ENCODE measurements at places on chromosomes 5 and 9.

- DNase-seq = no peak
Observed at GRCh38 chr9:93126825-93127368, 7.2 kb downstream of the NINJ1 start.

DNA sequence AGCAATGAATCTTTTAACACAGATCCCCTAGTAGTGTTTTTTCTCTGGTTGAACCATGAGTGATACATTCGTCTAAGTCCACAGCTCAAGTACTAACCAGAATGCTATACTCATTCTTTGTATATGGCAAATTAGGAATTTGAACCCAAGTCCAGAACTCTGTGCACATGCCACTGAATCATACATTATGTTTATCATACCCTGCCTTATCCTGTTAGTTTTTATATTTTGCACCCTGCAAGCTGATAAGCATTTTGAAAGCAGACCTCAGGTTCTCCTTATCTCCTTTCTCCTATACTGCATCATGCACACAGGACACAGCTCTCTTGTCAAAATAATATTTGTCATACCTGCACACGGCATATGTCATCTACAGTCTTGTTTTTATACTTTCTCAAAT is 54.6 kb upstream of the ELL2 start:
- DNase-seq = no peak

DNA sequence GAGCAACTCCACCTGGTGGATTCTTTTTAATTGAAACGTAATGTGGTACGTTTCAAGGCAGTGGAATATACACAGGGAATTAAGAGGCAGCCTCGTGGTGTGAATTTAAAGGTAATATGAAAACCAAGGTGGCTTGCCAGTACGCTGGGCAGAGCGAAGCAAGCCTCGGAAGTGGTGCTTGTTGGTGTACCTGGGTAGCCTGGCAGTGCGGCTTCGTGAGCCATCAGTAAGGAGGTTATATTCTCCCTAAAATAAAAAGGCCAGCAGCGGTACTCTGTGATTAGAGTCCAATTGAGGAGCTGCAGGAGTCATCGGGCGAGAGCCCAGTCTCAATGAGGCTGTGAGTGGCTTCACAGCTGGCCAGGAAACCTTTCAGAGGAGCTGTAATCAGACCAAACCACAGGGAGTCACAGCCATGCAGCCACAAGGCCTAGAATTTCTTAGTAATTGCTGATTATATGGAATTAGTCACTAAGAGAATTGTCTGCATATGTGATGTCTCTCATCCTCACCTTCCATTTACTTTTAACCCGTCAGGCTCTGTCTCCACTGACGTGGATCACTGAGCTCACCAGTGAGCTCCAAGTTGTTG is 57.7 kb downstream of the DCP2 start:
- DNase-seq = no peak

DNA sequence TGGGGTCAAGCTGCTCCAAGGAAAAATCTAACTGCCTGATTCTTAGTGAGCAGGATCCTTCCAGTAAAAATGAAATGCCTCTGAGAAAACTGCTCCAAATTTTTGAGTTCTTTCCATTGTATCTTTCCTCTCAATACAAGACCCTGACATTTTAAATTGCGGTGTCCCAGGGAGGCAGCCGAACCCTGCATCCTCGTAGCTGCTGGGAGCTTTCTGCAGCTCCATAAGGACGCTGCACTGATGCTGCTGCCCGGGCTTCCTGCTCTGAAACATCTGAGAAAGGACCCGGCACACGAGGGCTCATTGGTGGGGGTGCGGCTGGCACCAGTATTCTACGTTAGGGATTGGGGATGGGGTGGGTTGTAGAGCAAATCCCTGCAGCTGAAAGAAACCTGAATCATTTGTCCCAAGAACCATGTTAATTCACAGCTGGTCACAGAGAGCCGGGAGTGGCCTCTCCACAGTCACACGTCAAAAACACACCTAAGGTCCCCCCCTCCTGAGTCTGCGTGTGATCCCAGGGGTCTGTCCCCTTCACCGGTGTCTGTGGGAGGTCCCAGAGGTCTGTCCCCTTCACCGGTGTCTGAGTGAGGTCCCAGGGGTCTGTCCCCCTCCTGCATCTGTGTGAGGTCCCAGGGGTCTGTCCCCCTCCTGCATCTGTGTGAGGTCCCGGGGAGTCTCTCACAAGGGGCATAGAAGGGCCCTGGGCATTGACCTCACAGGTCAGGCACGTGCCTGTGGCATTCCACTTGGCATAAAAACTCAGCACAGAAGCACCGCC is 63.4 kb upstream of the ZNF354B start:
- no peak for DNase-seq

GRCh38 chr9:102439583-102439982 is 555.5 kb upstream of the CYLC2 start:
- no peak for DNase-seq

GRCh38 chr5:69309380-69309779 is 23.2 kb downstream of the CCDC125 start:
- no peak for DNase-seq

DNA sequence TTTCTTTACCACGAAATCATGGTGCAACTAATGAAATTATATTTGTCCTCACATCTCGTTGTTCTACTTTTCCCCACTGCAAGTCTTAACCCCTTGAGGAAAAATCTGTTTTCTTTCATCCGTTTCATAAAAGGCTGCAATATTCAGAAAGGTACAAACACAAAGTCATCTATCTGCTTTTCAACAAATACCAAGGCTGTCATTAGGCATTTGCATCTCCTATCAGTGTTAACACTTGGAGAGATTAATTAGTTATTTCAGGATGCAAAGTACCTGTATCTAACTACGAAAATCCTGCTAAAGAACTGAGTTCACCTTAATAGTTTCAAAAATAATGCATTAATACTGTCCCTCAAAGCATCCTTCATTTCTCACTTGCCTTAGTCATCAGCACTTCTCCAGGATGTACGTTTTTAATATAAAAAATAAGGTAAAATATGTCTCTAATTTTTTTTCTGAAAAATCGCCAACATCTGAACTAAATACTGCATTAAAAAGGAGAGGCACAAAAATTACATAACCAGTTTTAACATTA is 1.8 kb downstream of the ARRDC3 start:
- DNase-seq = no peak

GRCh38 chr5:151902215-151902614 is 22.4 kb downstream of the GLRA1 start:
- no peak for DNase-seq

GRCh38 chr5:2453781-2454180 is 297.7 kb downstream of the IRX2 start:
- DNase-seq = no peak

DNA sequence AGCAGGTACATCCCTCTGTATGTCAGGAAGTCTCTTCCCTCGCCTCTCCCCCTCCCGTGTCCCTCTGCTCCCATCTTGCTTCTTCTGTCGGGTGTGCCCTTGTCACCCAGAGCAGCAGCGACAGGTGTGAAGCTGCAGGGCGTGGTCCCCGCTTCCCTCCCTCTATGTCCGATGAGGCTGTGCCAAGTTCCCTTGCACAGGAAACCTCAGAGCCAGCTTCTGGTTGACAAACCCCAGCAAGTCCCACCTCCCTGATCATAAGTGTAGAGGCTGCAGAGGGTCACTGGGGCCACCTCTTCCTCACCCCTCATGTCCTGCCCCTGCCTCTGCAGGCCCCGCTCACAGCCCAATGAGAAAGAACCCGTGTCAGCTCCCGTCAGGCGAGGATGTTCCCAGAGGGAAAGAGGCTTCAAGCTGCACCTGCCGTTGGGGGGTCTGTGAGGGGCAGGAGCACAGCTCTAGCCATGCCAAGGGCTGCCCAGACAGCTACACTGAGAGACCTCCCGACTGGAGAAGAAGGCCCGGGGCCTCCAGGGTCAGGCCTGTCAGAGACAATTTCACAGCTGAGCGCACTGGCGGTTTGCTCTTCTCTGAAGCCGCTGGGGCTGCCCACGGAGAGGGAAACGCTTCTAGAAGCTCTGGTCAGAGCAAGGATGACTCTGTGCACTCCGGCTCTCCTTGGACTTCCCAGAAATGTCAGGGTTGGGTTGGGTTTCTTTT is 73.3 kb downstream of the AK8 start:
- no peak for DNase-seq

- no peak for DNase-seq
Observed at GRCh38 chr9:36221667-36222066, 30.9 kb downstream of the CLTA start.

GRCh38 chr5:149337736-149338135 is 7.6 kb upstream of the GRPEL2 start:
- DNase-seq = no peak

GRCh38 chr5:176639981-176640380 is 7.3 kb upstream of the TSPAN17 start:
- DNase-seq = no peak

DNA sequence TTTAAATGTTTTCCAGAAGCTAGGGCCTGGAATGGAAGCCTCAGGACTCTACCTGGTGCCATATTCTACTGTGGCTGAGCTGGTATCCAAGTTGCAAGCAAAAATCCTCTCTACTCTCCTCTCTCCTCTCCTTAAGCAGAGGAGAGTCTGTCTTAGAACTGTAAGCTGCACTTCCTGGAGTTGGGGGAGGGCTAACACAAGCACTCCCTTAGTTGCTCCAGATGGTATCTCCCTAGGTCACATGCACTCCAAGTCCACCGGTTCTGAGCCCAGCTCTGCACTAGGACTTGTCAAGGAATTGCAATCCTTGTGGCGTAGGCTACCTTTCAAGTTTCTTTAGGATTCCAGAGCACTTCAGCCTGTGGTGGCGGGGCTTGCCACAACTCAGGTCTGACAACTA is 513.9 kb upstream of the RGMB start:
- no peak for DNase-seq

DNA sequence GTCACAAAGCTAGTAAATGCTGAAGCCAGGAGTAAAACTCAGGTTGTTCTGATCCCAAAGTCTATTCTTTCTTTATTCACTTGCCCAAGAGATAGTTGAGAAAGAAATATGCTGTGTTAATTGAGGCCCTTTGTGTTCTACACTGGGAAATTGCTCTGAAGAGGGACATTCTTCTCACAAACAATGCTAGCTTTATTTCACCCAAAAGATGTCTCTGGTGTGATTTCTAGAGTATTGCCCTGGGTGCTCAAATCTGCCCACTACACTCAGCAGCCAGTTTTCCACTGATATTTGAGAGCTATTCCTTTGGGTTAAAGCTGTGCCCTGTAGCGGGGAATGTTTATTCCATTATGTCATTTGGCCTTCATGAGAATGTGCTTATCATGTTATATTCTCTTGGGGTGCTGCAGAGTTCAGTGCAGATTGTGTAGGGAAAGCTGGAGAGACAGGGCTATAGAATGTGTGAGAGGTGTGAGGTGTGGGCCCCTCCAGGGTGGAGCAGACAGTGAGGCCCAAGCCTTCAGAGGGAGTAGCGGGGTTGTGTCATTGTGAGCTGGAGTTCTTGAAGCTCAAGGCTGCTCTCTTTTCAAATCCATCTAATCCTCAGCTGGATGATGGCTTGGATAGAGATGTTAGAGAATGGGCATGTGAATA is 21.0 kb upstream of the C5orf63 start:
- DNase-seq = no peak

DNA sequence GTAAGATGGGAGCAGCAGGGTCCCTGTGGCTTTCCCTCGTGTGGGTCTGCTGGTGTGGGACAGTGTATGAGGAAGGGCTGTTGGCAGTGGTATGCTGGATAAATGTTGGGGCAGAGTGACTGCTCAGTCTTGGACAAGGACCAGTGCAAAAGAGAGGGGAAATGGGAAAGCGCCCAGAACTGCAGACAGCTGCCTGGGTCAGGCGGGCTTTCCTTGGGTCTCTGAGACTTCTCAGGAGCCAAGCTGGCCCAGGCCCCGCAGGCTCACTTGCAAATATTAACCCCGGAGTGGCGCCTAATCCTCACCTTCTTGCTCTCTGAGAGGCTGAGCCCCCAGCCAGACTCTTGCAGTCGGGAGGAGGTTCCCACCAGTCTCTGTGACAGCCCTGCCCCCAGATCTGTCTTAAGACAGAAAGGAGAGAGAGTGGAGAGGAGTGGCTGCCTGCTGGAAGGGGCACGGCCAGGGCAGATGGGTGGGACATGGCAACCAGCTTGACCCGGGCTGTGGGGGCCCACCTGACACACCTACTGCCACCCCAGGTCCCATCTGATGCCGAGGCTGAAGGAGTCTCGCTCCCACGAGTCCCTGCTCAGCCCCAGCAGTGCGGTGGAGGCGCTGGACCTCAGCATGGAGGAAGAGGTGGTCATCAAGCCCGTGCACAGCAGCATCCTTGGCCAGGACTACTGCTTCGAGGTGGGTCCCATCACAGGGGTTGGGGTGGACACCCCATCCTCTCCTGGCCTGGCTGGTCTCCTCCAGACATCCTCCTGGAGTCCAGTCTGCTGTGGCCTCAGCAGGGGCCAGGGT is 105.2 kb downstream of the DAB2IP start:
- DNase-seq = no peak

GRCh38 chr9:3360245-3360644 is 165.6 kb downstream of the RFX3 start:
- DNase-seq = no peak

DNA sequence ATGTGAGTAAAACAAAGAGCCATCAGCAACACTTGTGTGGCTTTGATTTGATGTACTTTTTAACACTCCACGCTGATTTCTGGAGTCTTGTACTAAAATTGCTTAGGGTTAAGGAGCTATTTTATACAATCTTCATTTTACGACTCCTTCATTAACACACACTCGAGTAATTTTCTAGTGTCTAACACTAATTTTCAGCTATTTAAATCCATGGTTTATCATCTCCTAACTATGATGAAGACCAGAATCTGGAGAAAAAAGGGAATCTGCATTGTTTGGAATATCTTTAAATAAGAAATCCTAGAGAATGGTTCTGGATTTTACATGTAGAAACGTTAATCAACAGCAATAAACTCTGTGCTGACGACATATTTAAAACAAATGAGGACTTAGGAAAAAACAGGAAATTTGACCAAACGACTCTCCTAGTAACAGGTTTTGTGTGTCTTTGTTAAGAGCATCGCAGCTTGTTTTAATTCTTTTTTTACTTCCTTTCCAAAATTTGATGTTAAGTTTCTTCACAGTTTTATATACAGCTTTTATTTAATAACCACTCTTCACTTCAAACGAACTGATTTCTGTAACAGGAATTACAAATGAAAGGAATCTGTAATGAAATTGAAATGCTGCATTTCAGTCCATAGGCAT is 138.5 kb downstream of the AOPEP start:
- no peak for DNase-seq

DNA sequence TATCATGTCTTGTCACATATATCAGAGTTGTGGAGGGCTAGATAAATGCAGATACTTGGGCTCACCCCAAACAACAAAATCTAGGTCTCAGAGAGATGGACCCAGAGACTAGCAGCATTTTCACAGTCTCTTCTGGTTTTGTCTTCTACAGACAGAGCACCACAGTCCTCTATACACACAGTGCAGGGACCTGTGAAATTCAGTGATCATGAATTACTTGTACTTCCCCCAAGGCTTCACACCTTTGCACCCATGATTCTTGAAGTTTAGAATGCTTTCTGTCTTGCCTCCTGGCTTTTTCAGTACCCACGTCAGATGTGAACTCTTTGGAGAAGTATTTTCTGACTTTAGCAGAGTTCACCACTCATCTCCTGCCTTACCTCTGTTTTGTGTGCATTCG is 371.5 kb upstream of the PRR16 start:
- no peak for DNase-seq
